ENCODE measurements at places on chromosomes 12 and 14. TPM values are rescaled to one million over a fixed set of nuclear protein-coding genes. Genes with fewer than 3 reads are reported as not detected.
A peak's percentile ranks its signal among the peaks of the same experiment; 100 is the strongest.

GRCh38 chr12:10389904-10390303 lies at the start of gene KLRK1:
Gene KLRK1, minus strand, starts transcription at chr12:10390041. Its CDS starts 1,231 bp downstream, at chr12:10388810.
- peaks cover 28% of the 10 kb centered on the region for H3K36me3 ChIP-seq
- peaks cover 4% of the 10 kb centered on the region for H3K27me3 ChIP-seq
- DNase-seq: no peak

The KRT71 gene
- not detected for polyA plus RNA-seq

GRCh38 chr12:53973236-53974042 lies 513 bp downstream of the HOXC11 start:
- no peak for DNase-seq
- H3K4me3 ChIP-seq: peak overlapping the region; percentile 78
- H3K27ac ChIP-seq: peak overlapping the region; percentile 37
- H3K27me3 ChIP-seq: peaks cover 75% of the 10 kb centered on the region
- H3K4me1 ChIP-seq: peaks cover 24% of the 10 kb centered on the region
- no peaks in the 10 kb centered on the region for H3K36me3 ChIP-seq

GRCh38 chr12:90757957-90758356 lies 197.0 kb downstream of the CCER1 start:
- no peak for DNase-seq
- no peaks in the 10 kb centered on the region for H3K36me3 ChIP-seq

GRCh38 chr12:106152334-106152733 lies 13.6 kb upstream of the NUAK1 start:
- H3K36me3 ChIP-seq: no peaks in the 10 kb centered on the region
- H3K4me3 ChIP-seq: no peak overlapping the region
- no peaks in the 10 kb centered on the region for H3K27me3 ChIP-seq
- DNase-seq: no peak
- H3K4me1 ChIP-seq: no peaks in the 10 kb centered on the region
- H3K27ac ChIP-seq: no peak overlapping the region

DNA sequence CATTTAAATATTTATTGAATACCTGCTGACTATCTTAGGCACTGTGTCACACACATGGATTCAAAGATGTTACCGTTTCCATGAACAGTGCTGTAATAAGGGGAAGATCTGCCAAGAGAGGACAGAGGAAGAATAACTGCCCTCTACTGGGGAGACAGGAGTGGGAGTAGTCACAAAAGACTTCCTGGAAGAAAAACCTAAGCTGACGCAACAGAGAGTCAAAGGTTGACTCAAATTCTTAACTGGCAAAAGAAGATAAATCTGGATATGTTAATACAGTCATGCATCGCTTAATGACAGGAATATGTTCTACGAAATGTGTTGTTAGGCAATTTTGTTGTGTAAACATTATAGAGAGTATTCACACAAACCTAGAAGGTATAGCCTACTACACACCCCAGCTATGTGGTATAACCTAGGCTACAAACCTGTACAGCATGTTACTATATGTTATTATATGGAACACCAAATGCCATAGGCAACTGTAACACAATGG lies 51.5 kb downstream of the DCAF5 start:
- no peak overlapping the region for H3K4me3 ChIP-seq
- no peaks in the 10 kb centered on the region for H3K27me3 ChIP-seq

The MMP19 gene
- 0.10 TPM for polyA plus RNA-seq

The SART3 gene
- polyA plus RNA-seq: 51.1 TPM

The PRR4 gene
- 4.5 TPM for polyA plus RNA-seq

Data from immature natural killer cell (primary cell).